ENCODE measurements at places on chromosomes 12 and 14. TPM values are rescaled to one million over a fixed set of nuclear protein-coding genes. Genes with fewer than 3 reads are reported as not detected.

The ZFHX2 gene
- 9.5 TPM for polyA plus RNA-seq

The NKX2-1 gene
- not detected for polyA plus RNA-seq

The PMCH gene
- polyA plus RNA-seq = 0.97 TPM

The FAM186B gene
- polyA plus RNA-seq = 3.2 TPM

The GNPNAT1 gene
- polyA plus RNA-seq = 29.6 TPM

GRCh38 chr14:105467942-105468471, 6.6 kb upstream of the CRIP2 start:
- no peak for DNase-seq

- no peak for DNase-seq
These were observed 22.2 kb upstream of the LRTM2 start for GRCh38 chr12:1797991-1798640.

DNA sequence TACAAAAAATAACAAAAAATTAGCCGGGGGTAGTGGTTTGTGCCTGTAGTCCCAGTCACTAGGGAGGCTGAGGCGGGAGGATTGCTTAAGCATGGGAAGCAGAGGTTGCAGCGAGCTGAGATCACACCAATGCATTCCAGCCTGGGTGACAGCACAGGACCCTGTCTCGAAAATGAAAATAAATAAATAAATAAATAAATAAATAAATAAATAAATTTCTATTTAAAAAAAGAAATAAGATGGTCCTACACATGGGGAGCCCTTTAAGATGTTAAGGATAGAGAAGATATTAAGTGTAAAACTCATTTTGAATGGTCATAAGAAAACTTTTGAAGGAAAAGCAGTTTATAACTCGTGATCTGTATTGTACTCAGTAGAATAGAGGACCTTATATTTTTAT, 8.2 kb upstream of the MRPL42 start:
- no peak for DNase-seq

- DNase-seq = no peak
These were observed 53.6 kb downstream of the AKAP6 start for GRCh38 chr14:32382704-32383103.

DNA sequence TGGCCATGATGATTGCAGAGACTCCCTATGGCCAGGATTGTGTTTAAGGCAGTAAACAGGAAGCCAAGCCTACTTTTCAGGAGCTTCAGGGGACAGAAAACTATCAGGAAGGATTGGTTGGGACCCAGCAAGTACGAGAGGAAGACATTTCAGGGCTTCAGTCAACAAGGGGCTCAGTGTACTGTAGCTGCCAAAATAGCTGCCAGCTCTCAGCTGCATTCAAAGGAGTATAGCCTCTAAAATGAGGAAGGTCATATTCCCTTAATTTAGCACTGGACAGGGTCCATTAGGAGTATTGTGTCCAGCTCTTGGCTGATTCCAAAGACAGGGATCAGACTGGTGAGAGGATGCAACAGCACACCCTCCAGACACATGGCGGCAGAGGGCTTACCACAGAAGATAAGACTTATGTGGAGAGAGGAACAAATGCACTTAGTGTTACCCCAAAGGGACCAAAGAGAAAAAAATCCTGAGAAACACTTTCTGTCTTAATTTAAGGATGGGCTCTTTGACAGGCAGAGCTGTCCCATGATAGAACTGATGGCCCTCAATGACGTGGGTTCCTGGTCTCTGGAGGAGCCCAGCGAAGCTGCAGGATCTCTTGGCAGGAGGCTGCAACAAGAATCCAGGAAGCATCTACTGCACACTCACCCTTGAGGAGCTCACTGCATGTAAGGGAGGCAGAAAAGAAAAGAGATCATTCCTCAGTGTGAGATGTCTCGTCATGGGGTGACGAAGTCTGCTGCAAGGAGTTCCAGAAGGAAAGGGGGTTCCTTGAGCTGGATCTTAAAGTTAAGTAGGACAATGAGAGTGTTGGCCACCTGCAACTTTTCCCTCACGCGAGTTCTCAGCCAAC, 14.8 kb downstream of the BDKRB1 start:
- DNase-seq = no peak

GRCh38 chr12:91225316-91225715, 42.7 kb upstream of the DCN start:
- DNase-seq = no peak

GRCh38 chr12:123576611-123577010, 7.7 kb upstream of the TMED2 start:
- no peak for DNase-seq

DNA sequence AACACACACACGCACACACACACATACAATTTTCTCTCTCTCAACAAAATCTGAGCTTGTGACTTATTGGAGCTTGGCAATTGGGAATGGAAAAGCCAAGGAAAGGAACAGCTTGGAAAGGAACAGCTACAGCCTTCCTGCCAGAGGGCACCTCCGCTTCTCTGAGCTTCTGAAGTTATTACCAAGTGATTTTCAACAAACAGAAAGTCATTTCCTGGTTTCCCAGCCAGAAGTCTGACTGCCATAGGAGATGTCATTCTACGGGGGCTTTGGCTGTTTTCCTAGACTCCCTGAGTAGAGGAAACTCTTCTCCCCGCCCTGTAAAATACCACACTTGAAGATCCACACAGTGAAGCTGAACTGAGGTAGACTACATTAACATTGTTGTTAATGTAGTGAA, 198.3 kb downstream of the CFAP54 start:
- DNase-seq = no peak

GRCh38 chr14:85620947-85621346, 91.0 kb downstream of the FLRT2 start:
- DNase-seq = no peak

GRCh38 chr12:39763890-39764169, 144.2 kb upstream of the ABCD2 start:
- DNase-seq = no peak

GRCh38 chr14:90784621-90785270, 31.5 kb downstream of the TTC7B start:
- no peak for DNase-seq

GRCh38 chr12:67758521-67758920, 110.0 kb downstream of the DYRK2 start:
- DNase-seq = no peak

- no peak for DNase-seq
These were observed 44.6 kb upstream of the FAR2 start for GRCh38 chr12:29104516-29104915.

GRCh38 chr12:15629761-15630160, 159.4 kb downstream of the EPS8 start:
- no peak for DNase-seq

- DNase-seq = no peak
These were observed 193.6 kb upstream of the NUDT4 start for GRCh38 chr12:93183940-93184671.

- DNase-seq = no peak
These were observed 70.1 kb upstream of the PLXNC1 start for GRCh38 chr12:94078138-94078723.

- DNase-seq = no peak
These were observed 197.3 kb downstream of the TMTC3 start for GRCh38 chr12:88339254-88339949.

DNA sequence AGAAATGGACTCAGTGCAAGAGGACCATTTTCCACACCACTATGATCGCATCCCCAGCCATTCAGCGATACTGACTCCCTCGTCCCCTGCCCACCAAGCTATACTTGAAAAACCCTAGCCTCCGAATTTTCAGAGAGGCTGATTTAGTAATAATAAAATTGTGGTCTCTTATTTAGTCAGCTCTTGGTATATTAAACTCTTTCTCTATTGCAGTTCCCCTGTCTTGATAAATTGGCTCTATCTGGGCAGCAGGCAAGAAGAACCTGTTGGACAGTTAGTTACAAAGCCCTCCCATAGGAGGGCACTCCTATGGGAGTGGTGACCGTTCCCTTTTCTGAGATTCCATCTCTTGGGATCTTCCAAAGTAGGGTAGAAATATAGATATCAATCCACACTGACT, 33.6 kb downstream of the NFKBIA start:
- no peak for DNase-seq

DNA sequence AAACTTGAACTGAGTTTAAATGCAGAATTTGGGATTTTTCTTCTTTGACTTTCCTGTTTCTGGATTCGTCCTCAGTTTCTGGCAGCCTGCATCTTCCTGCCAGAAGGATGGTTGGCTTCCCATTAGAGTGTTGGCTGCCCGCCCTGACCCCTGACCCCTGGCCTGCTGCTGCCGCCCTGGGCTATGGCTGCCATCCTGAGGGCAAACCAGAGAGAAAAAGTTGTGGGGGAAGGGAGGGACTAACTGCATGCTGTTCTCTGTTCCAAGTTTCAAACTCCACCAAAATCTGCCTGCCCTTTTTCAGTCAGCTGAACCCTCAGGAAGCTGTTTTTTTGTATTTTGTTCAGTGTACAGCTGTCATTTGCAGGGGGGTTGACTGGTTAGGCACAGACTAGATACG, 48.4 kb downstream of the FNTB start:
- DNase-seq = no peak

GRCh38 chr12:50981319-50982239, 29.2 kb downstream of the HIGD1C start:
- no peak for DNase-seq

DNA sequence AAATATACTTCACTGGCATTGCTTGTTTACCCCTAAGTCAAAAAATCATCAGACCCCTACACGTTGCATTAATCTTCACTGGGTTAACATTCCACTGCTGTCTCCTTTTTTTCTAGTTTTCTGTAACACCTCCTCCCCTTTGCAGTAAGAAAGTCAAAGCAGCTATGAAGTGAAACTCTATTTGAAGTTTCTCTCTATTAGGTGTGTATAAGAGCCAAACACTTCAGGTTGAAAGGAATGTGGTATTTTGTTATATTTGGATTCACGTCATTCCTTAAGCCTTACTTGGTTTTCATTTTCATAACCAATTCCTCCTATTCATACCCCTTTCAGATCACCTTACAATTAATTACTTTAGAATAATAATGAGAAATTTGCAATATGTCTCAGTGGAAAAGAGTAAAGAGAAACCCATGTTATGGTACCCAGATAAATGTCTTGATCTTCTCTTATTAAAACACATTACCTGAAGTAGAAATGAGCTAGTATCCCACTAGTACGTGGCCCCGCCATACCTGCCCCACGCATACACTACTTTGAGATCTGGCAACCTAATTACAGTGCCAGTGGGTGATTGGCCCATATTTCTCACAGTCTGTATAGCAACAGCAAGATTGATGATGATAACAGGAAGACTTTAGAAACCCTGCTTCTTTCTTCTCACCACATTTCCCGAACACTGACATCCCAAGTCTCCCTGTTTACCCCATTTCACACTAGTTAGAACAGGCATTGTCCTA, 236.4 kb upstream of the RGS6 start:
- no peak for DNase-seq

DNA sequence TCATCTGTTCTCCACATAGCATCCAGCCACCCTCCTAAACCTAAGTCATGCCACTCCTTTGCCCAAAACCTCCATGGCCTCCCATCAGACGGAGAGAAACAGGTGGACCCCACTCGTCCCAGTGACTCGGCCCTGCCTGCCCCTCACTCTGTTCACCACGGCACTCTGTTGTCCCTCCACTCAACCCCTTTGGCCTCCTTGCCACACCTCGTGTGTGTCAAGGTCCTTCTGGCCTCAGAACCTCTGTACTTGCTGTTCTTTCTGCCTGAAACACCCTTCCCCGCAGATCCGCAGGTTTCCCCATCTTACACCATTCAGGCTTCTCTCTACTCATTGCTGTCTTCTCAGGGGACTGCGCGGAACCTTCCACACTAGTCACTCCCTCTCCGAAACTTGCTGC, 24.5 kb upstream of the ACTN1 start:
- no peak for DNase-seq

DNA sequence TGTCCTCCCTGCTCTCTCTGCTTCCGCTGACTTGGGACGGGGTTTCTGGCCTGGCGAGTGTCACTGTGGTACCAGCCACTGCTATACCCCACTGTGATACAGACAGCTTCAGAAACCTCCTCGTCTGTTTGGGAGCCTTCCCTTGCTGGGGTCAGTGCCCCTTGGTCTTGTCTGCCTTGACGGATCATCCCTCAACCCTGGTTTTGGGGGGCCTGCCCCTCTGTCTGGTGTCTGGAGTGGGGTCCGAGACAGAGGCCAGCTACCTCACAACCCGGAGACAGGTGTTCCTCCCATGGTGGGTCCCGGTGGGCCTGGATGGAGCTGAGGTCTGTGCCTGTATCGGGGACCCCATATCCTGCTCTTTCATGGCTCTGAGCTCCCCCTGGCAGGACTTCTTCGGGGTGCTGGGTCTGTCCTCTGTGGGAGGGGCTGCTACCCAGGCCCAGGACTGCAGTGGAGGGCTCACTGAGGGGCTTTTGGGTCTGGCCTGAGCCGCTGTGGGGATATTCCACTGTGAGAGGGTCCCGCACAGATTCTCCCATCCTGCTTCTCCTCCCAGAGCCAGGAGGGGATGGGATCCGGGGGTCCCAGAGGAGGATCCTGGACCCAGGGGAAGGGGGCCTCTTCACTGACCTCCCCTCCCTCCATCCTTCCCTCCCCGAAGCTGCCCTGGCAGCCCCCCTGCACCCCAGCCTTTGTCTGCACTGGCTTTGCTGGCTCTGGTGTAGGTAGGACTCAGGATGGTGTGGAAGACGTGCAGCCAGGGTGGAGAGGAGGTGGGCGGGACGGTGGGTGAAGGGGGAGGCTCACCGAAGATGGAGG, 365.5 kb downstream of the TMEM121 start:
- no peak for DNase-seq

All from left renal cortex interstitium (tissue), 4 donors.